ENCODE measurements at places on chromosomes 3 and 15. TPM values are rescaled to one million over a fixed set of nuclear protein-coding genes. Genes with fewer than 3 reads are reported as not detected.

Gene EAF2
- 2.5 TPM for polyA plus RNA-seq

Gene CAMP
- polyA plus RNA-seq, result not detected

Gene GP9
- polyA plus RNA-seq, result not detected

Gene ATP2C1
- 103 TPM for polyA plus RNA-seq

Gene SNTN
- polyA plus RNA-seq, result not detected

Gene CCR9
- not detected for polyA plus RNA-seq

Gene RARRES1
- 39.0 TPM for polyA plus RNA-seq

Gene CCR8
- not detected for polyA plus RNA-seq

All from AG04450 (cell line).